Mammary epithelial cell (primary cell): ENCODE measurements at places on chromosomes 11 and 22.

GRCh38 chr11:69918938-69919650 lies 99.9 kb upstream of the FGF3 start:
- DNase-seq: peak; percentile 39

- DNase-seq: no peak
Measured at GRCh38 chr11:119305556-119306372, 11.2 kb downstream of the MCAM start.

DNA sequence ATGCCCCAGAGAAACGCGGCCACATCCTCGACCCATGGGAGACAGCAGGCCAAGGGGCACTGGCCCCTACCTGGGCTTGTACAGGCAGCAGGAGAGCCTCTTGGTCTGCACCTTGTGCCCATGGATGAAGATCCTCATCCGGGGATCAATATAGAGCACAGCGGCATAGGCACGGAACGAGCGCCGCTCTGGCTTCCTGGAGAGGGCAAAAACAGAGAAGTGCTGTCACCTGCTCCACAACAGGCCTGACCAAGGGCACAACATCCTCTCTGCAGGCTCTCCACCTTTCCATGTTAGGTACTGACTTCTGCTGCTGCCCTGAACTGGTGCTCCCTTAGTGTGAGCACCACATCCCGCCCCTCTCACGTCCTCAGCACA lies 27.2 kb downstream of the MORC2 start:
- no peak for DNase-seq

DNA sequence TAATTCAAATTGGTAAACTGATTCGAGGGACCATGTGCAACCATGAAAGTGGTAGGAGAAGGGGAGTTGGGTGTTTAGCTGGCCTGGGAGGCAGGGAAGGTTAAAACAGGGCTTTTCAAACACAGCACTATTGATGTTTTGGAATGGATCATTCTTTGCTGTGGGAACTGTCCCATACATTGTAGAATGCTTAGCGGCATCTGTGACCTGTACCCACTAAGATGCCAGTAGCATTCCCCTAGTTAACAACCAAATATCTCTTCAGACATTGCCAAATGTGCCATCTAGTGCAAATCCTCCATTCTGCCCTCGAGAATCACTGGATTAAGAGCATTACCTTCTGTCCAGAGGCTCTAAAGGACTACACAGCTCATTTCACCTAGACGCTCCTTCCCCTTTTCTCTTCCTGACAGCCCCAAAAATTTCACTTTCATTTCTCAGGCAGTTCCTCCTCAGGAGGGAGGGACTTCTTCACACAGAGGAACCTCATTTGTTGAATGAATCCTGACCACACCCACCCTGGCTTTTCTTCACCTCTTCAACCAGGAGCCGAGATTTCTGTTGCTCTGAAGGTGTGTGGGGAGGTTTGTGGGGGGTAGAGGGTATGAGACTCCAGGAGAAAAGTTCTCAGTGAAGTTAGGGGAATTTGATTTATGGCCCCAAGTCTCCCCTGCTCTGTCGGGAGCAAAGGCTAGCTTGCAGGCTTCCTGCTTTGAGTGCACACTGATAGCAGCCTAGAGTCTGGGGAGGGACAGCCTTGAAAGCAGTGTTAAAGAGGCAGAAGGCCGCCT lies at the start of gene TRIM34:
Gene TRIM34 (plus strand): TSS at position 513 of the 791 bp plus-strand sequence. CDS start 7,331 bp downstream, outside the sequence.
- peak; percentile 76 for DNase-seq

- no peak for DNase-seq
Measured at GRCh38 chr11:3859373-3859881, 4.0 kb downstream of the STIM1 start.

DNA sequence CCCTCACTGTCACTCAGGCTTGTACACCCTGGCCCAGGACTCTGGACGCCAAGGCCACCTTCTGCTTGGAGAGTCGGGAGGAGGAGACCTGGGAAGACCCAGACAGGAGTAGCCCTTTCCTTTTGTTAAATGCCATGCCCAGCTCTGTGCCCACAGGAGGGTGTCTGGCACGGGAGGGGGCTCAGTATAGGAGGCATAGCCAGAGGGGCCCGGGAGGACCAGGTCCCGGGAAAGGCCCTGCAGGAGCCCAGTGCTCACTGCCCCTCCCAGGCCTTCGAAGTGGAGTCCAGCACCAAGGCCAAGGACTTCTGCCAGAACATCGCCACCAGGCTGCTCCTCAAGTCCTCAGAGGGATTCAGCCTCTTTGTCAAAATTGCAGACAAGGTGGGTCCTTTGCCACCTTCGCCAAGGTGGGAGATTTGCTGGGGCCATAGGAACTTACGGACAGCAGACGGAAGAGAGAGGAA lies 79.0 kb downstream of the MYO7A start:
- no peak for DNase-seq

DNA sequence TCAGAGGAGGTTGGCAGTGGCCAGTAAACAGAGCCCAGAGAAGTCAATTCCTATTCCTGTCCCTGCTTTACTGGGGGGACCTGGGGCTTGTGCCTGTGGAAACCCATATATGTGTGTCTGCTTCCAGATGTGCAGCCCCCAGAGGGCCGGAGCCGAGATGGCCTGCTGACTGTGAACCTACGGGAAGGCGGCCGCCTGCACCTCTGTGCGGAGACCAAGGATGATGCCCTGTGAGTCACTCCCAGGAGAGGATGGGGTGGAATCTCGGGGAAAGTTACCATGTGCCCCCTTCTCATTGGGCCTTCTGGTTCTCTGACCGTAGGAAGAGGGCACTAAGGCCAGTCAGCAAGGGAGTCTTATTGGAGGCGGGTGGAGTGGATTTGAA lies 5.3 kb downstream of the PLEKHB1 start:
- no peak for DNase-seq

DNA sequence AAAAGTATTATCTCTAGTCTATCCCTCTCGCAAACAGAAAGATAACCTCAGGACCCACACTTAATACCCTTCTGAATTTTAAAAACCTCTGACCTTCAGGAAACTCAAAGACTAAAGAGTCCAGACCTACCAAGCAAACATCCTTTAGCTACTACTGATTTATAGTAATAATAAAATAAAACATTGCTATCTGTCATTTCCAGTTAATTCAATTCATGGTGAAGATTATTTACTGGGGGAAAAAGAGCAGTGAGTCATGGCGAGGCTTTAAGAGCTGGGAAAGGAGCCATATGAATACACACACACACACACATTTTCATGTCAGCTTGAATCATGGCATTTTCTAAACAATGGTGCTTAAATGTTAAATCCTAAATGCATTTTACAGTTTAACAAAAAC lies 87.1 kb downstream of the FAM76B start:
- peak; percentile 74 for DNase-seq

- DNase-seq: no peak
Measured at GRCh38 chr11:10674911-10675440, 18.6 kb downstream of the IRAG1 start.

DNA sequence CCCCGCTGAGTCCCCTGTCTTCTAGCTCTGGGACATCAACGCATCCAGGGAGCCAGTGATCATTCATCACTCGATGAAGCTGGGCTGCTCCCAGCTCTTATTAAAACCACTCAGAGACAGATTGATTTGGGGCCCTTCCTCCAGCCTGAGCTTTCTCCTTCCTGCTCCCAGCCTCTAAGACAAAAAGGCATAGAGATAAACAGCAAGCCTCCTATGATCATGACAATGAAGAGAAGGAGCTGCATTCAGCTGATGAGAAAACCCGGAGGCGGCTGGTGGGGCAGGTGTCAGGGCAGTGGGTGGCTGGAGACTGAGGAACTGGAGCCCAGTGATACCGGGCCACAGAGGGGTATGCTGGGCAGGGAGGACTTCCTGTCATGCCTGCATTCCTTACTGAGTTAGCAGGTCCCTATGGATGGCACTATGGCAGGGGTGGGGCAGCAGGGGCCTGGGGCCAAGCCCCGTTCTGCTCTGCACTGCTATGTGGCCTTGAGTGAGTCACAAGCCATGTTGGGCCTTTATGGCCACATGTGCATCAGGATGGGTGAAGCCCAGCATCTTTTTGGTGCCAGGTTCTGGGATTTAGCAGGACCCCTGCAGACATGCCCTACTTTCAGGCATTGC lies 20.2 kb downstream of the PVALB start:
- DNase-seq: no peak

DNA sequence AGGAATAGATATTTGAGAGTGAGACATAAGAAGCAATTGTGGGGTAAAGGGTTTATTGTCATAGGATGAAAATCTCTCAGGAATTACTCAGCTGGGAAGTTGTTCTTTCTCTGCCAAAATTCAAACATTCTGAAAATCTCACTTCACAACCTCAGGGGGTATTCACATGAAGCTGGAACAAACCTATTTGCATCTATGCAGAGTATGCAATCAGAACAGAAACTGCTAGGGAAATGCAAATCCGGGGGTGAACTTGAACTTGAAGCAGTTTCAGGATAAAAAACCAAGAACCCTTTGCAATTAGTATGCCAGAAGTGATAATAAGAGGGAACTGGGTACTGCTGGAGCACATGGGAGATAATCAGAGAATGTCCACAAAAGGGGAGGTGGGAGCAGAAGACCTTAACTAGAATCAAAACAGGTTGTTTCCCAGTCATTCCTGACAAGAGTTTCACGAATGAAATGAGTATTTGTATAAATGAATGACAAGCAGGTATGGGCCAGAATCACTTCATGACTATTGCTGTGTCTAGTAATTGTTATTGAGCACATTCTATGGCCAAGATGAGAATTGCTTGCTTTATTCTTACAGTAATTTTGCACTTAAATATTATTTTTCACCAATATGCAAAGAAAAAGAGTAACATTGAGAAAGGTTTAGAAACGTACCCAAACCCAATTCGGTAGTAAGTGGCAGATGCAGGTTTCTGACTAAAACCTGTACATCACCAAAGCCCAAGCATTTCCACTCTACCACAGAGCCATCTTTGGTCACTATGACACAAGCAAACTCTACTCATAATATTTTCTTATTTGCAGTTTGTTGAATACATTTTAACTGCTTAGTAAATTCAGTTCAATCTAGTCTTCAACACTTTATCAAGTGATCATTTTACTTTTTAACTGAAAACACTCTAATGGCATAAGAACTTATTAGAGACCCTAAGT lies 61.8 kb upstream of the UBASH3B start:
- DNase-seq: no peak

- peak; percentile 35 for DNase-seq
Measured at GRCh38 chr22:20783844-20784723, 10.2 kb downstream of the SERPIND1 start.

- no peak for DNase-seq
Measured at GRCh38 chr11:70205766-70206165, 2.7 kb downstream of the FADD start.

GRCh38 chr11:18700872-18701271 lies 2.3 kb downstream of the TMEM86A start:
- no peak for DNase-seq

DNA sequence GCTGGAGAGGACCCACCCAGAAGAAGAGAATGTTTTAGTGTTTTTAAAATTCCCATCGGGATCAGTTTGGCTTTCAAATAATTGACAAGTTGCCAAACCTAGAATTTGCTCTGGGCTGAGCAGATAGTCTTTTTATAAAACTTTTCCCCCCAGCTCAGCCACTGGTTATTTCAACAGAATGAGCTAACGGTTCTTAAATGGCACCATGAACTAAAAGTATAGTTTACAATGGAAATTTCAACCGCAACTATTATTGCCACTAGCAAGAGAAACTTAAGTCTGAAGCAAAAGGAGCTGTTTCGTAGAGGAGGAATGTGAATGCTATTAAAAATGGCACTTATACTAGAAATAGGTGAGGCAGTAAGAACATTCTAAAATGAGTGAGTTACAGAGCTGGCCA lies 3.4 kb downstream of the DKK3 start:
- DNase-seq: no peak

DNA sequence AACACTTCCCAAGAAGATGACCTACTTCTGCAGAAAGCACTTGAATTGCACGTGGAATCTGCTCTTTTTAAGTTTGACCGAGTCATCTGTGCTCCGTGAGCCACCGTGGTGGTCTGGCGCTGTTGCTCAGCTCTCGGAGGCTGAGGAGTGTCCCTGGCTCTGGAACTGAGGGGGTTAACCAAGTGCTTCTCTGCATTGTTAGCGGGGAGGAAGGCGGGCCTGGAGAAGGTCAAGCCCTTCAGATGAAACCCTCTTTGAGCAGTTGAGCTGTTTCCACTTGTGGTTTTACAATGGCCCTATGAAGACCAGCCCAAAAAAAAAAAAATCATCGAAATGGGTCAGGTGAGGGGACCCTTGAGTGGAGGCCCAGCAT lies 286.4 kb downstream of the NTM start:
- DNase-seq: no peak

DNA sequence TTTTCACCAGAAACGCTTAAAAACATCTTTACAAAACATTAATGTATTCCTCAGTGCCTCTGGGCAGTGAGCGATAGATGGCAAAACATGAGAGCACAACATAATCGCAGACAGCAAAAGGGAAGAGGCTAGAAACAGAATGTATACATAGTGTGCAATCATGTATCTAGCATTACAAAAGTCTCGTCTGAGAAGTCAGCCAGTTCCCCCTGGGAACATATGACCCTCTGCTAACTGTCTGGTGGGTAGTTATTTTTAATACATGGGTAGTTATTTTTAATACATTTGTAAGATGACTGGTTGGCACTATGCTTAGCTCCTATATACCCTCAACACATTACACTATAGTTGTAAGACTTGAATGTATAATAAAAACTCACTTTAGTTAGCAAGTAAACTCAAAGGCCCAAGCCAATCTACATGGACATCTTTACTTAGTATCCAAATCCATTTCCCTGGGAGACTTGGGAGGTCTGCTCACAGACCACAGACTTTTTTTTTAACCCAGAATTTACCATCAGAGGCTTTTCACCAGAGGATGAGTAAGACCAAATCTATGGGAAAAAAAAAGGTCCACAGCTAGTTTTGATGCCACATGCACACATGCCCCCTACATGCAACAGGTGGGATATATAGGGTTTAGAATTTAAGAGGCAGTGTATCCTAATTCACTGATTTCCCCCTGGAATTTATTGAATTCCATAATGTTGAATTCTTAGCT lies 71.7 kb downstream of the AMBRA1 start:
- no peak for DNase-seq

- DNase-seq: no peak
Measured at GRCh38 chr22:35844886-35845285, 127.2 kb downstream of the APOL5 start.

GRCh38 chr22:46674367-46674781 lies 54.2 kb downstream of the GRAMD4 start:
- DNase-seq: no peak

GRCh38 chr22:36520423-36520822 lies 8.5 kb downstream of the EIF3D start:
- no peak for DNase-seq

GRCh38 chr11:125108469-125108868 lies 3.0 kb downstream of the TMEM218 start:
- no peak for DNase-seq

- DNase-seq: no peak
Measured at GRCh38 chr11:130449310-130449990, 1.0 kb downstream of the ADAMTS15 start.

- no peak for DNase-seq
Measured at GRCh38 chr11:61771195-61771894, 18.9 kb downstream of the MYRF start.

- no peak for DNase-seq
Measured at GRCh38 chr11:63876616-63877015, 37.7 kb downstream of the MARK2 start.

- DNase-seq: no peak
Measured at GRCh38 chr11:130865091-130865773, 51.0 kb downstream of the SNX19 start.

- DNase-seq: no peak
Measured at GRCh38 chr11:103920933-103921332, 115.5 kb upstream of the DDI1 start.

- DNase-seq: peak; percentile 41
Measured at GRCh38 chr22:28983788-28984441, 77.7 kb downstream of the C22orf31 start.

- no peak for DNase-seq
Measured at GRCh38 chr11:56353991-56354390, at the start of gene OR8J1. Gene OR8J1 (plus strand): TSS chr11:56354291. CDS start chr11:56360247, 5,956 bp downstream.
